Daoy (cell line): ENCODE measurements at places on chromosomes 3 and 15.

- DNase-seq = peak; percentile 62
Measured at GRCh38 chr15:77021803-77022381, 27.0 kb downstream of the PSTPIP1 start.

GRCh38 chr15:78056714-78057269, 20.7 kb downstream of the TBC1D2B start:
- no peak for DNase-seq

DNA sequence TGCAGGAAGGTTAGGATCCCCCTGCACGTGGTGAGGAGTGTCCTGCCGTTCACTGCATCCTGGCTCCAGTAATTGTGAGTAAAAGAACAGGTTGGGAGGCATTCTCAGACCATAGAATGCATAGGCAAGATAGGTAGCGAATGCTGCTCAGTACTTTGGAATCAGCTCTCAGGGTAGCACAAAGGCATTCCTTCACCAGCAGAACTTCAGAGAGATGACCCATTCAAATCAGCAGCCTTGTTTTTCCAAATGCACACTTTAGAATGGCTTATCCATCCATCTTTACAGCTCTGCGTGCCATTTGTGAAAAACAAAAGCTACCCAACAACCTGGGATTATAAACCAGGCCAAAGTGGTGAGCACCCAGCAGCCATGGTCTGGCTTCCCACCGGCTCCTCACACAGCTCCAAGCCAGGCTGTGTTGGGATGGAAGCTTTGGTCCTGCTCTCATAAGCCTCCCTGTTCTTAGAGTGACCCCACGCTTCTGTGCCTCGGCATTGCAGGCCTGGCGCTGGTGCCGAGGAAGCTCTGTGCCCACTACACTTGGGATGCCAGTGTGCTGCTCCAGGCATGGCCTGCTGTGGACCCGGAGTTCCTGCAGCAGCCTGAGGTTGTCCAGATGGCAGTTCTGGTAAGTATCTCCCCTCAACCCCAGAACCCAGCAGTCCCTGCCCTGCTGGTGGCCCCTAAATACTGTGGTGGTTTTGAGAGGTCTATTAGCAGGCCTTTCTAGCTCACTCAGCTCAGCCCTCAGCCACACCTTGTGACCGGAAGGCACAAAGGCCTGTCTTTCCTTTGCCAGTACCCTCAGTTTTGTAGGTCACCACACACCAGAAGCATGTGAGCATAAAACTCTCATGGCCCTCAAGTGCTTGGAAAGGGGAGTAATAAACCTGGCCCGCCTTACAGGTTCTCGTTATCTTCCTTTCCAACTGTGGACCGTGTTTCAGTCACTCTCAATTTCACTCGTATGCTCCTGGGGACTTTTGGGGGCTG, 52.9 kb upstream of the LIMD1 start:
- no peak for DNase-seq

DNA sequence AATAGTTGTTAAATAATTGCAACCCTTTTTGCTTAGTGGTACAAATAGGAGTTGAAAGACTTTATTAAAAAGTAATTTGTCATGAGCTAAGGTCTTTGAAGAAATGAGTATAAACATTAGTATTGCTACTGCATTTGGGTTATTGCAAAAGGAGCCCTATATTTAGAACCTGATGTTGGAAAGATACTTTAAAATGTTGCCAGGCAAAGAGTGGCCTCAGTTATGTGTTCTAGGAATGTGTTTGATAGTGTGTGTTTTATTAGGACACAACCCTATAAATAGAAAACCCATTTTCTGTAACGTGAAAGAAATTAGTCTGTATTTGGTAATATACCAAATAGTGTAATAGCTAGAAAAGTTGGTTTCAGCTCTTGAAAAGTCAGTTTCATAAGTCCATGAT, 10.7 kb downstream of the VPS8 start:
- DNase-seq = no peak

DNA sequence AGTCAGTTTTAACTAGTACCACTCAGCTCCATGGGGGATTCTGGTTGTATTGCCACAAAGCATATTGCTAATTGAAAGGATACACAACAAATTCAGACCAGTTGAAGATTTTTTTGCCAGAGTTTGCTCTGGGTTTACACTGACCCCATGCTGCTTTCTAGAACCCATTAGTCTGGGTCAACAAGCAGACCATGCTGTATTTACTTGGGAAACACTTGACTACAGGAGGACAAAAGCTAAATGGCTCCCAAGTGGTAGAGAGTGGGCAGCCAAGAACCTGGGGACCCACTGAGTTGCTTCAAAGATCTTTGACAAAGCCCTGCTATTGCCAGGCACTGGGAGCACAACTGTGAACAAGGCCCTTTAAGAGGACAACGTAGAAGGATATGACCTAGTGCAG, 86.8 kb upstream of the PSMD6 start:
- no peak for DNase-seq

DNA sequence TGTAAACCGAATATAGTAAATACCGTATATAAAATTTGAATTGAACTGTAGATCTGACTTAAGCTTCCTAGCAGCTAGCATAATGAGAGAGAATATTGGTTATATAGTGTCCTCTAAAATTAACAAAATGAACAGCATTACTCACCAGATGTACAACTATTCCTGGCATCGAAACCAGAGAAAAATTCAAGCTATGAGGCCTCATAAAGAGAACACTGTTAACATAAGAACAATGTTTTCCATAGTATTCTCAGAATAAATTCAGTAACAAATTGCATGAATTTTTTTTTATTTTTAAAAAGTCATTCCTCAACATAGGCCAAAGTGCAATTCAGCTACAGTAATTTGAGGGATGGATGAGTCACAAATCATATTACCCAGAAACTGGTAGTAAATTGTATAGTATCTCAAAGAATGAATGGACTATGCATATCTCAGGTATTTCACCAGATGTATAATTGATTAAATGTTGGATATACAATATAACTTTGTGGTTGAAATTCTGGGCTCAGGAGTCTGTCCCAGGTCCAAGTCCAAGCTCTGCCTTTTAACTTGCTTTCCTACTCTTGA, 5.0 kb downstream of the TMEM207 start:
- DNase-seq = no peak

- no peak for DNase-seq
Measured at GRCh38 chr3:102057781-102058421, 208.6 kb downstream of the NFKBIZ start.

DNA sequence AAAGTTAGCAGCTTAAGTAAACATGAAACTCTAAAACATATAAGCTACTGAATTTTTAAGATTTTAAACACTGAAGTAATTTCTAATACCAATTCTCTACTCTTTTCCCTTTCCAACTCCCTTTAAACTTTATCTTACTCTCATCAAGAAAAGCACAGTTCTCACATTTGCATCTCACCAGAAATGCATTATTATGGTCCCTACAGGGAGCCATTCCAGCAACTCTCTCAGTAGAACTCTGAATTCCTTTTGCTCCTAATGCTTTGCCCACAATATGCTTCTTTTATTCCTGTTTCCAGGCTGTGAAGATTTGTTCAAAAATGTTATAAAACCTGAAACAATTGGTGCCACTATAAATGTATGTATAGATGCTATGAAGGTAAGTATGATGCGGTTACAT, 83.4 kb downstream of the TFDP2 start:
- DNase-seq = no peak

GRCh38 chr3:100263583-100263982, 2.8 kb downstream of the TBC1D23 start:
- DNase-seq = no peak

- DNase-seq = no peak
Measured at GRCh38 chr3:116512281-116512680, 67.0 kb upstream of the LSAMP start.

- no peak for DNase-seq
Measured at GRCh38 chr15:101255615-101256241, 3.9 kb upstream of the CHSY1 start.

DNA sequence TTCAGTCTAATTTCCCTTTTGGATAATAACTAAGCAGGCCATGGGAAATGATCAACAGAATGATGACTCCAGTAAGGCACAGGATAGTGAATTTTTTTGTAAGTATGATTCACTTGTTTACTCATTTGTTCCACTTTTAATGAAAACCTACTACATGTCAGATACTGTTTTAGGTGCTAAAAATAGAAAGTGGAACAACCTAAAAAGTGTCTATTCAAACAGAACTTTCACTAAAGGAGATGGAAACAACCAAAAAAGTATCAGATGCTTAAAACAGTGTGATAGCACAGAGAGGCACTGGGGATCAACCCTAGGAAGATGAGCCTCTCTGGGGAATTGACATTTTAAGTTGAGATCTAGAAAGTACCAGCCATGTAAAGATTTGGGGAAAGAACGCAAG, 11.1 kb downstream of the RYK start:
- DNase-seq = no peak

DNA sequence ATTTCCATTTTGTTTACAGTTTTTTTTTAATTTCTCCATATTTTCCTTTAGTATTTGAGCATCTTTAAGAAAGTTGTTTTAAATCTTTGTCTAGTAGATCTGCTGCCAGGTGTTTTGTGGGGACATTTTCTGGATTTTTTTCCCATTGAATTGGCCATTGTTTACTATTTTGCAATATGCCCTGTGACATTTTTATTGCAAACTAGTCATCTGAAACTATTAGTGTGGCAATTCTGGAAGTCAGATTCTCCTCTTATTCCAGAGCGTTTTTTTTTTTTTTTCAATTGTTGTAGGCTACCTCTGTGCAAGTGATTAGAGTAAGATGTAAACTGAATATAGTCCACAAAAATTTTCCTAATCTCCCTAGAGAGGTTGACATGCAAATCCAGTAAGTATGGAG, 334.2 kb downstream of the PYDC2 start:
- no peak for DNase-seq

- no peak for DNase-seq
Measured at GRCh38 chr15:88736204-88736603, 67.0 kb upstream of the ACAN start.

GRCh38 chr15:74788683-74789151, 6.8 kb downstream of the CSK start:
- no peak for DNase-seq

GRCh38 chr15:29355477-29355876, 85.9 kb upstream of the NSMCE3 start:
- no peak for DNase-seq

DNA sequence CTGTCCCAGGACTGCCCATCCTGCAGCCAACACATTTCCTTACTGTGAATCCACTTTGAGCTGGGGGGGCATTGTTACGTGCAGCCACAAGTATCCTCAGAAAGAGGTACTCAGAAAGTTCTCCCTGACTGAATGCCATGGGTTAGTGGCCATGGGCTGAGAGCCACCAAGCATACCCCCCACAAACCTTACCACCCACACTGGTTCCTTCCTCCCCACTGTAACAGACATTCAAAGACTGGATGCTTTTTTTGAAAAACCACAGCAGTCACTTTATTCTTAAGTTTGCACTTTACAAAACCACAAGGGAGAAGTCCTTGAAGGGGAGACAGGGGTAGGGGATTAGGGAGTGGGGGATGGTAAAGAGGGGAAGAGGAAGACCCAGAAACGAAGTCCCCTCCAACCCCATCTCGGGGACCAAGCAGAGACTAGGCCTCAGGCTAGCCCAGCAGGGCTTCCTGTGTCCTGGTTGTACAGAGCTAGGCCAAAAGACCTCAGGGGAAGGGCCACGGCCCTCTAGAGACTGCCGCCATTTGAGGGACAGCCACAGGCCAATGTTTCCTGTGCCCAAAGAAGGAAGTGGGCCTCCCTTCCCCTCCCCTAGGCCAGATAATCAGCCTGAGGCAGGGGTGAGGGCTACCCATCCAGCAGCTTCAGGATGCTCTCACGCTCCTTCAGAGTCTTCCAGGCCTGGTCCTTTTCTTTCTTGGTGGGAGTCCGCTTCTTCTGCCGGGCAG, 10.1 kb upstream of the CAMK1 start:
- no peak for DNase-seq

- DNase-seq = no peak
Measured at GRCh38 chr3:189863031-189863430, 231.8 kb downstream of the TP63 start.

DNA sequence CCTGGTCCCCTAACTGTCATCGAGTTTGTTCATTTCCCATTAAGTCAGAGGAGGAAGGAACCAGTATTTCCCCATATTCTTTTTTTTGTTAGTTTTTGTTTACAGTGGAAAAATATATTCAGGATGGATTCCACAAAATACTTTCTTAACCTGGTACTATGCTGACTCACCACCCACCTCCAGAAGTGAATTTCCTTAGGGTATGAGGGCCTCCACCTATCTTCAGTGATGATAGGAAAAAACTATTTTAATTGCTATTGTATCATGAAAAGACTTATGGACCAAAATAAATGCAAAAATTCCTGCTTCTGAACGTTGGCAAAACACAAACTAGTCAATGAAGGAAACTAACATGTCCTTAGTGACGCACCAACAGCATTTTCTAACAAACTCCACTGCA, 64.2 kb upstream of the FOXP1 start:
- DNase-seq = no peak

- no peak for DNase-seq
Measured at GRCh38 chr3:38457111-38458003, 3.7 kb downstream of the ACVR2B start.

GRCh38 chr3:188697127-188697526, 474.6 kb upstream of the TPRG1 start:
- no peak for DNase-seq

GRCh38 chr3:58507356-58508078, 15.6 kb downstream of the KCTD6 start:
- no peak for DNase-seq

GRCh38 chr3:81839504-81840094, 78.2 kb upstream of the GBE1 start:
- no peak for DNase-seq

GRCh38 chr15:99359769-99360168, 108.5 kb downstream of the LRRC28 start:
- DNase-seq = no peak

- no peak for DNase-seq
Measured at GRCh38 chr15:70090436-70091296, 7.1 kb downstream of the TLE3 start.

GRCh38 chr3:42225486-42226363, 40.3 kb downstream of the CCK start:
- no peak for DNase-seq

DNA sequence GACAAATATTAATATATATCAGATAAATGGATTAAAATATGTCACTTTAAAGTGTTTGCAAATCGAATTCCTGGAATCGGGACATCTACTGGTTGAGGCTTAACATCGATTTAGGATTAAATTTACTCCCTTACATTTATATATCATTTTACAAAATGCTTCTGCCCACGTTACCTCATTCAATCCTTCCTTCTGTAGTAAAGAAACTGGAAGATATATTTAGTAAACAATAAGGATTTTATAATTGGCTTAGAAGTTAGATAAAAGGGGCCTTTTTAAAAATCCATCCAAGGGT, 1.3 kb downstream of the CLPX start:
- no peak for DNase-seq
